ENCODE measurements at places on chromosomes 3 and 15. TPM values are rescaled to one million over a fixed set of nuclear protein-coding genes. Genes with fewer than 3 reads are reported as not detected.
A peak's percentile ranks its signal among the peaks of the same experiment; 100 is the strongest.

The SLC22A13 gene
- total RNA-seq, result not detected

DNA sequence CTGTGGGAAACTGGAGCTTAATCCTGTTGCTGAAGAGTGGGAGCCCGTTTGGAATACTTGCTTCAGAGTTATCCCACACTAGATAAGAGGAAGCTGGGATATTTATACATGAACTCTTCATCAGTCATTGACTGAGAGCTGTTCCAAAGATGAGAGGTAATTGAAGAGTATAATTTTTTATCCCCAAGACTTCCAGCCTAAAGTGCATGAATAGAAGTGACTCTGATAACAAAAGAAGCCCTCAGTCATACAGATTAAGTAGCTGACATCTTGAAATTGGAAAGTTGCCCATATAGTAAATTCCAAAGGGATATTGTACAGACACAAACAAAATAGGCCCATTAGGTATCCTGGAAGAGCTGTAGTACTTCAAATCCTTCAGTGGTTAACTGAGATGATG is 268.0 kb downstream of the EPHA3 start:
- DNase-seq, result no peak
- no peaks in the 10 kb centered on the region for H3K4me1 ChIP-seq
- H3K27ac ChIP-seq, result no peak overlapping the region
- H3K36me3 ChIP-seq, result no peaks in the 10 kb centered on the region
- no peaks in the 10 kb centered on the region for H3K27me3 ChIP-seq
- no peak overlapping the region for H3K4me3 ChIP-seq

The ESYT3 gene
- total RNA-seq, result 38.3 TPM

The SNTN gene
- total RNA-seq, result 51.0 TPM

GRCh38 chr3:185793381-185793780 is 31.5 kb downstream of the IGF2BP2 start:
- no peaks in the 10 kb centered on the region for H3K27me3 ChIP-seq
- H3K4me1 ChIP-seq, result peaks cover 7% of the 10 kb centered on the region
- H3K27ac ChIP-seq, result no peak overlapping the region
- no peak for DNase-seq
- no peak overlapping the region for H3K4me3 ChIP-seq
- H3K36me3 ChIP-seq, result no peaks in the 10 kb centered on the region

- H3K4me1 ChIP-seq, result peaks cover 8% of the 10 kb centered on the region
- no peak overlapping the region for H3K27ac ChIP-seq
- no peaks in the 10 kb centered on the region for H3K27me3 ChIP-seq
- DNase-seq, result no peak
- H3K4me3 ChIP-seq, result no peak overlapping the region
- no peaks in the 10 kb centered on the region for H3K36me3 ChIP-seq
Observed at GRCh38 chr3:56885879-56886278, 84.1 kb upstream of the ARHGEF3 start.

The GOLGA8T gene
- total RNA-seq, result 0.80 TPM

DNA sequence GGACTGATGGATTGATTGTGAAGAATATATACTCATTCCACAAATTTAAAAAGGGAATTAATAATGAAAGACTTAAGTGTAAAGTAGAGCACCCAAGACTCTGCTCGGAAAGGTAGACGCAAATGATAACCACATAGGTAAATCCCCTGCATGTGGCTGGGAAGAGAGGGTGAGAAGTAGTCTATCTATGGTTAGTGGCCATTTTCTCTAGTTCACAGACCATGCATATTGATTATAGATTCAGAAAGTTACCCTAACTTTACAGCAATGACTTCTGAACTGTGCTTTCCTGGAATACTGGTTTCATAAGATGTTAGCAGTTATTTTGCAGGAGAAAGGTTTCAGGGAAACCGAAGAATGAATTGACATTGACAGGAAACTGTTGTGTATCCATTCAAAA is 51.7 kb downstream of the CASR start:
- H3K36me3 ChIP-seq, result no peaks in the 10 kb centered on the region
- no peaks in the 10 kb centered on the region for H3K4me1 ChIP-seq
- no peak for DNase-seq
- H3K27ac ChIP-seq, result no peak overlapping the region
- H3K27me3 ChIP-seq, result no peaks in the 10 kb centered on the region

DNA sequence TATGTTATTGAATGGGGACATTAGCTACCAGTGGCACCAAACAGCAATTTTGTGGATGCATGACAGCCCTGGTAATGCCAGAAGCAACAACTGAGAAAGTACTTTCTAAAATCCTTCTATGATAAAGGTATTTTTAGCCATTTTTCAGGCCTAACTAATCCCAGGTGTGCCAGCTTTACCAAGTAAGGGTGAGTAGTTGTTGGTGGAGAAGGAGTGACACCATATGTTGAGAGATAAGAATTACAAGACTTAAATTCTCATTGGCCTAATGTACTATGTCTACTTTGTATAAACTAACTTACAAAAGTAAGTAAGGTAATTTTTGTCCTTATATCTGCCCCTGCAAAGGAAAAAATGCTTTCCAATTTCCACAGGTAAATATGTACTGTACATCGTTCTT is 4.1 kb upstream of the COX17 start:
- H3K27ac ChIP-seq, result no peak overlapping the region
- H3K4me3 ChIP-seq, result no peak overlapping the region
- no peaks in the 10 kb centered on the region for H3K27me3 ChIP-seq
- H3K4me1 ChIP-seq, result peaks cover 1% of the 10 kb centered on the region
- H3K36me3 ChIP-seq, result no peaks in the 10 kb centered on the region
- DNase-seq, result no peak

GRCh38 chr3:195003006-195003892 is 267.7 kb downstream of the XXYLT1 start:
- no peak overlapping the region for H3K27ac ChIP-seq
- DNase-seq, result peak; percentile 71
- no peaks in the 10 kb centered on the region for H3K27me3 ChIP-seq

GRCh38 chr15:68252925-68253534 is 23.5 kb upstream of the CLN6 start:
- no peaks in the 10 kb centered on the region for H3K36me3 ChIP-seq
- no peak overlapping the region for H3K4me3 ChIP-seq
- H3K27ac ChIP-seq, result no peak overlapping the region
- no peaks in the 10 kb centered on the region for H3K27me3 ChIP-seq
- peak; percentile 86 for DNase-seq

DNA sequence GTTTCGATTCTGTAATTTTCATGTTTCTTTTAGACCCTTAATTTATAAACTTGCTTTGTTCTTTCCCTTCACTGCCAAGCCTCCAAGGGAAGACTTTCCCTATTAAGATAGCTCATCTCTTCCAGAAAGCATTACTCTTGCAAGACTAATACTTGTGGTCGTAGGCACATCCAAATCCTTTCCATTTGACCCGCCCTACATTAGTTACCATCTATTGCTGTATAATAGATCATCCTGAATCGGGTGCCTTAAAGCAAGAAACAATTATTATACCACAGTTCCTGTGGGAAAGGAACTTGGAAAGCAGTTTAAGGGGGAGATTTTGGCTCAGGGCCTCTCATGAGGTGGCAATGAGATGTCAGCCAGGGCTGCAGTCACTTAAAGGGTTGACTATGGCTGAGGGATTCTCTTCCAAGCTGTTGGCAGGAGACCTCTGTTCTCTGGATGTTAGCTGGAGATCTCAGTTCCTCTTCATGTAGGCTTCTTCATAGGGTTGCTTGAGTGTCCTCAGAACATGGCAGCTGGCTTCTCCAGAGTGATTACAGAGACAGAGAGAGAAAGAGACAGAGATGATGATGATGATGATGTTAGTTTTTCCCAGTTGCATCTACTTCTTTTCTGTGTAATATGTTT is 570.4 kb upstream of the TGFBR2 start:
- H3K4me1 ChIP-seq, result no peaks in the 10 kb centered on the region
- peak; percentile 35 for DNase-seq
- H3K27ac ChIP-seq, result no peak overlapping the region
- no peak overlapping the region for H3K4me3 ChIP-seq
- H3K27me3 ChIP-seq, result no peaks in the 10 kb centered on the region

The KBTBD13 gene
- 0.21 TPM for total RNA-seq

GRCh38 chr3:46729038-46729437 is 11.4 kb upstream of the PRSS50 start:
- no peaks in the 10 kb centered on the region for H3K36me3 ChIP-seq
- H3K27me3 ChIP-seq, result no peaks in the 10 kb centered on the region
- no peaks in the 10 kb centered on the region for H3K4me1 ChIP-seq
- H3K4me3 ChIP-seq, result no peak overlapping the region

DNA sequence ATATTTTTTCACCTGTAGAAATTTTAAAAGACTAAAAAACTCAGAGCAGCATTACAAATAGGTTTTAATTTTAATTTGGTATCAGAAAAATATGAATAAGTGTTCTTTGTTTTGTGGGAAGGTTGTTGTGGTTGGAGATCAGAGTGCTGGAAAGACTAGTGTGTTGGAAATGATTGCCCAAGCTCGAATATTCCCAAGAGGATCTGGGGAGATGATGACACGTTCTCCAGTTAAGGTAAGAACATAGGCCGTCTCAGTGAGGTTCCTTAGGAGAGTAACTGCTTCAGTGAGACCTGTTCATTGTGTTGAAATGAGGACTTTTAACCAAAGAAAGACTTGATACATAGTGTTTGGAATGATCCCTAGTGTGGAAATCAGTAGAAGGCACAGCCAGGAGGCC is 44.8 kb downstream of the OPA1 start:
- no peaks in the 10 kb centered on the region for H3K4me1 ChIP-seq
- H3K4me3 ChIP-seq, result no peak overlapping the region
- peaks cover 6% of the 10 kb centered on the region for H3K36me3 ChIP-seq
- H3K27ac ChIP-seq, result no peak overlapping the region
- H3K27me3 ChIP-seq, result no peaks in the 10 kb centered on the region

DNA sequence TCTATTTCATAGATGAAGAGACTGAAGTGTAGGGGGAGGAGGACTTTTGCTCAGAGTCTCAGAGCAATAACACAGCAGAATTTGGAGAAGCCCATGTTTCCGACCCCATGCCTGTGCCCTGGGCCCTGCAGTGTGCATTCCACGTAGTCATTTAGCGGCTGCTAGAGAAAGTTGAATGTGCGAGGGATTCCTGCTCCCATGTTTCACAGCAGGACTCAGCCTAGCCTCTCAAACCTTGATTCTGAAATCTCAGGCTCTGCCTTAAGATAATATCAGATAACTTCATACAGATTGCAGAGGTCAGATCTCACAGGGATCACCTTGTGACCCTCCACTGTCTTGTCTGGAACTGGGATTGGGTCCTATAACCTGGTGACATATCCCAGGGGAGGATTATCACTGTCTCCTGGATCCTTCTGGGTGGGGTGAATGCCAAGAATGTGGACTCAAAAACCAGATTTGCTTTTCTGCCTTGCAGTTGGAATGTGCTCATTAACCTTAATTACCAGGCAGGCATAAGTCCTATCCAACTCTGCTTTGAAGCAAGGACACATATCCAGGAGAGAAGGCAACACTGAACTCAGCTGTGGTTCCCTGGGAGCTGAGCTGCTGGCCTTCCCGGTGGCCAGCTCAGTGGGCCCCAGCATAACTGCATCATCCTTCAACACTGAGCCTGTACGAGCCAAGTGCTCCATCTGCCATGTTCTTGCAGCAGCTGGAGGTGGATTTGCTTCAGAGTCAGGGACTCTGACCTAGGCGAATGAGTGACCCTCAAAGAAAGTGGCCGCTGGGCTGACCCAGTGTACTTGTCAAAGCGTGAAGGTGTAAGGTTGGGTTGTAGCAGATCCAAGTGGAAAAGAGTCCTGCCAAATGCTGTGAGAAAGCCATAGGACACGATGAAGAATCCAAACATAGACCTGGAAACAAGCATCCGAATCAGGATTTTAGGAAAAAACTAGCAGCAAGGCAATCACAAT is 43.0 kb downstream of the CTXND1 start:
- no peaks in the 10 kb centered on the region for H3K27me3 ChIP-seq
- no peaks in the 10 kb centered on the region for H3K4me1 ChIP-seq
- H3K27ac ChIP-seq, result no peak overlapping the region
- H3K4me3 ChIP-seq, result no peak overlapping the region
- DNase-seq, result no peak

GRCh38 chr3:184350618-184351017 is 10.8 kb downstream of the CLCN2 start:
- no peaks in the 10 kb centered on the region for H3K4me1 ChIP-seq
- H3K27ac ChIP-seq, result no peak overlapping the region
- H3K4me3 ChIP-seq, result no peak overlapping the region
- DNase-seq, result no peak
- H3K27me3 ChIP-seq, result no peaks in the 10 kb centered on the region

DNA sequence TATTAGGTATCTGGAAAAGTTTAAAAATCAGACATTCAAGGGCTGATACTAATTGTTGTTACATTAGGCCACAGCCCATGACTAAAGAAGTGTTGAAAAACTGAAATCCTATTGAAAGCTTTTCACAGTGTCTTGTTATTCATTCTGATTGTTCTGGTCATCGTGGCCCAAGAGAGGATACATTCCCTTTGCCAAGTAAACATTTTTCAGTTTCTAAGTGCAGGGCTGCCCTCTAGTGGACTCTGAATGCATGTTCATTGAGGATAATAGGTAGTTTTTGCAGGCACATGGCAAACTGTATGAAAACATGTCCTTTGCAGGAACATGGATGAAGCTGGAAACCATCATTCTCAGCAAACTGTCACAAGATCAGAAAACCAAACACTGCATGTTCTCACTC is 181.1 kb downstream of the MYRIP start:
- no peaks in the 10 kb centered on the region for H3K4me1 ChIP-seq
- DNase-seq, result no peak
- H3K27me3 ChIP-seq, result no peaks in the 10 kb centered on the region
- no peak overlapping the region for H3K27ac ChIP-seq
- H3K36me3 ChIP-seq, result no peaks in the 10 kb centered on the region
- no peak overlapping the region for H3K4me3 ChIP-seq

The NOX5 gene
- 0.09 TPM for total RNA-seq

DNA sequence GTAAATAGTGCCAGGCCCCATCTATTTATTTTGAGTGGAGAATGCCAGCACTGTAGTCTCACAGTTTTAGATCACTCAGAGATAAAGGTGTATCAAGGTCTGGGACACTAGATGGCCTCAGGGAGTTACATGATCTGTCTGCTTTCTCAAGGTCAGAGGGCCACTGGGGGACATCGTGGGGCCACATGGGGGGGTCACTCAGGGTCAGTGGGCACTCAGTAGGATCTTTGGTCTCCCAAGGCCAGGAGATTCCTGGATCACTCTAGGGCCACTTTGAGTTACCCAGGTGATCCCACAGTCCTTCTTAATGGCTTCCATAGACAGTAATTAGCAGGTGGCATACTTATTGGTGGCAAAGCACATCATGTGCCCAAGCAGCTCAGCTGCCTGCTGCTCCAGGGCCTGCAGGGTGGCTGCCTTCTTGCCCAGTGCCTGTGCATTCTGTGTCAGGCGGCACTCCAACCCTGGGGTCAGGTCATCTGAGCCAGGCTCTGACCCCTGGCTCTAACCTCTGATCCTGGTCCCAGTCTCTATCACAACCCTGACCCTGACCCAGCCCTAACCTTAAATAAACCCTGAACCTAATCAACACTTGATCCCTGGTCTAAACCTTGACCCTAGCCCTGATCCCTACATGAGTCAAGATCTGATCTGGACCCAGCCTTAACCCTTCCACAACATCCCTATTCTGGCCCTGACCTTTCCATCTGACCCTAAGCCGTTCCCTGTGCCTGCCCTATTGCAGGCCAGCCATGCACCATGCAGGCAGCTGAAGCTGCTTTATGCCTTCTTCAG is 1.8 kb upstream of the LAMB2 start:
- peaks cover 9% of the 10 kb centered on the region for H3K4me1 ChIP-seq
- H3K4me3 ChIP-seq, result no peak overlapping the region
- no peak for DNase-seq
- H3K36me3 ChIP-seq, result peaks cover 12% of the 10 kb centered on the region
- H3K27ac ChIP-seq, result peak overlapping the region; percentile 36

- H3K4me1 ChIP-seq, result no peaks in the 10 kb centered on the region
- DNase-seq, result no peak
- no peak overlapping the region for H3K27ac ChIP-seq
- H3K27me3 ChIP-seq, result no peaks in the 10 kb centered on the region
- no peaks in the 10 kb centered on the region for H3K36me3 ChIP-seq
- no peak overlapping the region for H3K4me3 ChIP-seq
Observed at GRCh38 chr3:66812136-66812535, 186.0 kb upstream of the KBTBD8 start.

Data from lung (tissue), 17 donors.